Tibial nerve (tissue), 4 donors: ENCODE measurements at places on chromosomes 2 and 18. TPM values are rescaled to one million over a fixed set of nuclear protein-coding genes. Genes with fewer than 3 reads are reported as not detected.

The DNER gene
- 13.1 TPM for total RNA-seq

The CAPN13 gene
- not detected for total RNA-seq

The CYRIA gene
- total RNA-seq: 5.7 TPM

The PTRHD1 gene
- 15.1 TPM for total RNA-seq

The NGEF gene
- total RNA-seq: 25.1 TPM

The EVA1A gene
- not detected for total RNA-seq

The ZBTB7C gene
- 24.6 TPM for total RNA-seq

The CFC1 gene
- not detected for total RNA-seq

The RMDN2 gene
- total RNA-seq: 12.6 TPM

The ACMSD gene
- total RNA-seq: not detected

The C2orf42 gene
- 14.4 TPM for total RNA-seq

The PDE1A gene
- total RNA-seq: 51.8 TPM

The SH3BP4 gene
- total RNA-seq: 22.8 TPM

The IL37 gene
- total RNA-seq: not detected

The ENOSF1 gene
- total RNA-seq: 47.9 TPM

The COL5A2 gene
- total RNA-seq: 57.6 TPM

The KIF1A gene
- total RNA-seq: 82.2 TPM

The IL36A gene
- not detected for total RNA-seq

The MGAT4A gene
- total RNA-seq: 13.3 TPM

The SERPINB10 gene
- 0.22 TPM for total RNA-seq

The LYPD6 gene
- total RNA-seq: 9.4 TPM

The OSBPL1A gene
- total RNA-seq: 81.4 TPM

The MMADHC gene
- total RNA-seq: 52.8 TPM

The ITGAV gene
- 102 TPM for total RNA-seq

The CGREF1 gene
- total RNA-seq: 15.9 TPM

The ANKRD29 gene
- total RNA-seq: 13.7 TPM

The IL36RN gene
- not detected for total RNA-seq

The LAMA3 gene
- total RNA-seq: 46.3 TPM

The SLC16A14 gene
- 7.5 TPM for total RNA-seq
